ENCODE measurements at places on chromosomes 6 and 20.

DNA sequence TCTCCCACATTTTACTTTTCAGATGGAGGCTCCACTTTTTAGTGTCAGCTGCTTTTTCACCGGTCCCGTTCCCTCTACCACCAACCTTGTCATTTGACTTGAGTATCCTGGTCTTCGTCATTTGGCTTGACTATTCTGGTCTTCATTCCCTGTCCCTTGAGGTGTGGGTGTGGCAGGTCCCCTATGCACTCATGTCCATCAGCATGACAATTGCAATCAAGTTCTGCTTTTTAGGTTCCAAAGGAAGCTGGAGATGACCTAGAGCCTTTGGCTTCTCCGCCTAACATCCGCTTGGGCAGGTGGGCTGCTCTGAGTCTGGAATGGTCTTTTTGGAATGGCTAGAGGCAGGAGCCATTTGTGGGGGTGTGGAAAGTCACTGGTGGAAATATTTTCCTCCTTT lies 99.8 kb upstream of the MLN start:
- no peak for DNase-seq

DNA sequence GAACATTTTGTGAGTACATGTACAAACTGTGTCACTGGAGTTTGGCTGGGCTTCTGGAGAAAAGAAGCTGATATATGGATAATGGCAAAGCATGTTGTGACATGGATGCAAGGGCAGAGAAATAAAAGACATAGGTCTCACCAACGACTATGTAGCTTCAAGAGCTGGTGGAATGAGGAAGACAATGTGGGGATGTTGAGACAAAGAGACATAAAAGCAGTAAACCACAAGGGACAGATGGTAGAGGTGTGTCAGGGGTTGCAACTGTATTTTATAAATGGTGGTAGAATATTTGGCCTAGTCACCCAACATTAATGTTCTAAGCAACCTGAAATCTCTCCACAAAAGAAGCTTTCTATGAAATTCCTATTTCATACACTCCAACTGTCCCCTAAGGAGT lies 199.0 kb downstream of the KCNQ5 start:
- no peak for DNase-seq

GRCh38 chr6:151721146-151721545 lies 86.3 kb upstream of the ESR1 start:
- DNase-seq: no peak

DNA sequence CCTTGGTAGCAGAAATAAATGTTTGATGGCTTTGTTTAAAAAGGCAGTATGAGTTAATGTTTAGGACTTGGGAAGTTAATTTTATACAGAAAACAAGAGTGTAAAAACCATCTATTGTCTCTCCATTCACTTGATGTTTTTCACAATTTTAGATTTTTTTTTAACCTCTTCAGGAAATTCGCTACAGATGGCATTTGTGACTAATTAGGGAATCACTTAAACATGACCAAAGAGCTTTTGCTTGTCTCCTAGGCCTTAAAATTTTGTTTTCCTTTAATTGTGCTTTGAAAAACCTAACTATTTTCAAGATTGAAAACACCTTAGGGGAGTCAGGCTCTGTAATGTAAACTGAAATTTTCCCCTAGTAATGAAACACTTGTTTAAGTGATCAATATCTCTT lies 17.3 kb downstream of the TULP4 start:
- DNase-seq: no peak

GRCh38 chr20:36573798-36574365 lies 485 bp downstream of the TGIF2 start:
- DNase-seq: no peak

GRCh38 chr6:27605401-27606342 lies 132.8 kb upstream of the ZNF184 start:
- peak; percentile 77 for DNase-seq

GRCh38 chr20:50144362-50144761 lies 9.2 kb downstream of the PEDS1 start:
- peak; percentile 99 for DNase-seq

GRCh38 chr6:12509060-12509459 lies 207.5 kb upstream of the PHACTR1 start:
- DNase-seq: no peak

- DNase-seq: no peak
Measured at GRCh38 chr20:38243709-38244020, 16.9 kb downstream of the KIAA1755 start.

DNA sequence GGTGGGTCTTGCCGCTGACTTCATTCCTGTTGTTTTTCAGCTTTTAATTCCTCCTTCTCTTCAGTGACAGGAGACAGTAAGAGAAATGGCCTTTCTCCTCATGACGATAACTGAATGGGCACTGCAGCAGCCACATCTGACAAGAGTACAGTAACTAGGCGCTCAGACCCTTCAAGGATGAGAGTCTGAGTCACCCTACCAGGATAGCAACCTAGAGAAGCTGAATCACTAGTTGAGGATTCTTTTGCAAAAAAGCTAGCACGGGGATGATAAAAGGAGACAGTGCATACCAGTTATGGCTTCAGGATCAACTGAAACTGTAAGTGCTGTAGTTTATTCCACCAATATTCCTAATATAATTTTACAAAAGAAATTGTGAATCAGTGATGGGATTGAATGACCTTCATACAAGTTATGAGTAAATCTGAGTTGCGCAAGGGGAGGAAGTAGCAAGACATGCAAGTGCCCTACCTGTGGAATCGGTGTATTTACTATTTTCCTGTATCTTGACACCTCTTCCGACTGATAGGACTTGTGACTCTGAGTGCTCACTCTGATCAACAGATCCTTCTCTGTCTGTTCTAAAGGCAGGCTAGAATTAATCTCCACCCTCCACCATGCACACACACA lies 161.8 kb upstream of the GRIK2 start:
- DNase-seq: no peak

GRCh38 chr6:38678178-38678760 lies 24.7 kb downstream of the GLO1 start:
- no peak for DNase-seq

DNA sequence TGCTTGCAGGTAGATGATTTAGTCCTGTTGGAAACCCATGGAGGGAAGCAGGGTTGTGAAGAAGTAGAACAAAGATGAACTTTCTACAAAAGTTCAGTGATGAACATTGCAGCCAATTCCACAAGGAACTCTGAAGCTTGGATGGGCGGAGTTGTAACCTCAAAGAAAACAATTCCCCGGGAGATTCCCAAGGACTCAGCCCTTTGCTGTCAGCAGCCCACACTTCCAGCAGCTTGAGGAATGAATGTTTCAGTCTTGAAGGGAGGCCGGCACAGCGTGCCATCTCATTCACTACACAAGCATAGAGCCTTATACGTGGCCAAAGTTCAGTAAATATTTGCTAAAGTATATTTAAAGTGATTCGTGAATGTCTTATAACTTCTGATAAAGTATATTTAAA lies 269.4 kb downstream of the NKAIN2 start:
- DNase-seq: peak; percentile 10

- no peak for DNase-seq
Measured at GRCh38 chr20:58142843-58143185, 85.6 kb downstream of the ANKRD60 start.

- peak; percentile 27 for DNase-seq
Measured at GRCh38 chr6:95576218-95576997, 927 bp upstream of the MANEA start.

- no peak for DNase-seq
Measured at GRCh38 chr6:124743420-124743819, 218.8 kb upstream of the RNF217 start.

DNA sequence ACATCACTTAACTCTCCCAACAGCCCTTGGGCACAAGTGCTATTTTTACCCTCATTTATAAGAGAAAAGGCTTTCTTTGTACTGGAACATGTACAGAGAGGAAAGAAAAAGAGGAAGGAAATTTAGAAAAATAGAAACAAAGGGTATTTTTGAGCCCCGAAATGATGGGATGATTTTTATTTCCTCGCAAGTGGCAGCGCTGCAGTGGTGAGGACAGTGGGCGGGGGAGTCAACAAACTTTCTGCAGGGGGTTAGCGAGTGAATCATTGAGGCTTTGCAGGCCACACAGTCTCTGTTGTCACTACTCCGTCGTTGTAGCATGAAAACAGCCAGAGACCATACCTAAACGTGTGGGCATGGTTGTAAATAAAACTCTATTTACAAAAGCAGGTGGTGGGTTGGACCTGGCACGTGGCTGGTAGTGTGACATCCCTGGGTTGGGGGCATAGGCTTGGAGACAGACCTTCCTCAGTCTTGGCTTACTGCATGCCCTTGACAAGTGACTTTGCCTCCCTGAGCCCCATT lies 25.5 kb upstream of the OCSTAMP start:
- DNase-seq: no peak

DNA sequence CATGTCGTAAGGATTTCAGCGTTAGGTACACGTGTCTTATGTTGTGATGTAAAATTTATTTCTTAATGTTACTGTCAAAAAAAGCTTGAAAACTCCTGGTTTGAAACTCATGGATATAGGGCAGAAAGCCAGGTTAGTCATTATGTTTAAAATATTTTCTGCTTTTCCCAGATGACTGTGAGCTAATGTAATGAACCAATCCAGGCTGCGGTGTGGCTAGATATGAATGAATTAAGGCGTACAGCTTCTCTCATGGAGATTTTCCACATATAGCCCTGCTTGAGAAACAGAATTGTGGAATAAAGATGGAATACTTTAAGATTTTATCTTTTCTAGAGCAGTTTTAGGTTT lies 80.3 kb upstream of the STMND1 start:
- peak; percentile 83 for DNase-seq

GRCh38 chr6:29938746-29939508 lies 3.4 kb upstream of the HLA-A start:
- DNase-seq: no peak

DNA sequence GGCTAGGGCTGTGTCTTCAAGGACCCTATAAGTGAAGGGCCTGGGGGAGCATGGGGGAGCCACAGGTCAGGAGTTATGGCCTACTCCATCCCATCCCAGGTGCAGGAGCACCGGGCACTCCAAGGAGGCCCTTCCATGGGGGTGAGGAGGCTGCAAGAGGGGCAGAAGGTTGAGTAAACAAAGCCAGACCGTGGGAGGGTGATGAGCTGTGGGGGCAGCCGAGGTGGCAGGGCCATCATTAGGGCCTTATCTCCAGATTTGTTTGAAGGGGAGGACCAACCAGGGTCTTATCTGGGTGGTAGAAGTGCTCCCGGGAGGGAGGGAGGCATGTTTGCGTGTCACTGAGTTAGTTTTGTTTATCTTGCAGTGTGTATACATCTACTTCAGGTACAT lies 2.1 kb upstream of the FAM83C start:
- no peak for DNase-seq

DNA sequence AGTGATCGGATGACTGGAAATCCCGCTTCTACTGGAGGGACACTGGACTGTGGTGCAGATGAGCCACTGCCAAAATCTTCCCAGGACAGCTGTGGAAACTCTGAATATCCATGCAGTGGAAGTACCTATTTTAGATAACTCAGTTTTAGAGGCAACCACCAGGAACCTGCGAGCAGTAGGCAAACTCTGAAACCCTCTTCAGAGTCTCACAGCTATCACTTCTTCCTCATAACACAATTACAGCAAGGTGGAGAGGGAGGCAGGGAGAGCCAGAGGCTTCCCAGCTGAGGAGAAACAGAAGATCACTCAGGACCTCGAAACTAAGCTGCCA lies 322.8 kb upstream of the NT5E start:
- no peak for DNase-seq

DNA sequence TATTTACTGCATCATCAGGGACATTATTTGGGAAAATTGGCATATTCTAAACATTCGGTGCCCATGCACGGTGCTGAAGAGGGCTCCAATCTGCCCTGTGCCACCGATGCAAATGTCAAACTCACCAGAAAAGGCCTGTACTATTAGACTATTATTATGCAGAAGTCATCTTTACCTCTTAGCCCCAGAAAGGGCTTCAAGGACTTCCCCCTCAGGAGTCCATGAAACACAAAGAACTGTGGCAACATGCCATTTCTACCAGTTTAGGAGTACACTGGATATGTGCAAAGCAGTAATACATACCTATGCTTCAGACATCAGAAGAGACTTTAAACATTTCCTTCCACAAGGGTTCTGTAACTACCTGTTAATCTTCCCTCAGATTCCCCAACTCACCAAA lies 8.6 kb downstream of the DIDO1 start:
- DNase-seq: no peak

DNA sequence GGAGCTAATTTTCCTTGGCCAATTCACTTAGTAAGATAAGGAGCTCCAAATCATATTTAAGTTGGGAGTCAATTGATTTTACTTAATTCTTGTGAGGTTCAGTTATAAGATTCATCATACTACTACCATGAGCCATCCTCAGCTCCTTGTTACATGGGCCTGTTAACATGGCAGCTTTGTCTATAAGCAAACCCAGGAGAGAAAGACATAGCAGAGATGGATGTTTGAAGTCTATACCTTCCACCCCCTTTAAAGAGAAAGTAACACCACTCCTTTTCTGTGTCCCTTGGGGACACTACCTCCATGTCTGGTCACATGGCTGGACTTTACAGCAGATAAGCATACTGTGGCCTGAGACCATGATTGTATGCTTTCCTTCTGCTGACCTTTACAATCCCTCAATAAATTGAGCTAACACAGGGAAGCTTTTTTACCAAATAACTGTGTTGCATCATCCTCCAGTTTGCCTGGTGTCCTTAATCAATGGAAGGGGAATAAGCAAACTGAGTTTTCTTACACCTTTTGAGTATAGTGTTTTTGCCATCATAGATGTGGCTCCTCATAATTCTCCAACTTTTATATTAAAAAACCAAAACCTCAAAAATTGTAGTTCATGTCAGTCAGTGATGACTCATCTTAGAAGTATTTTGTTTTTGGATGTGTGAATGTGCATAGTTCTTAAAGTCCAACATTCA lies 9.8 kb upstream of the ZNFX1 start:
- DNase-seq: peak; percentile 75

GRCh38 chr6:14505401-14505800 lies 387.8 kb downstream of the CD83 start:
- DNase-seq: no peak

GRCh38 chr6:24458941-24459340 lies 30.4 kb downstream of the GPLD1 start:
- no peak for DNase-seq

DNA sequence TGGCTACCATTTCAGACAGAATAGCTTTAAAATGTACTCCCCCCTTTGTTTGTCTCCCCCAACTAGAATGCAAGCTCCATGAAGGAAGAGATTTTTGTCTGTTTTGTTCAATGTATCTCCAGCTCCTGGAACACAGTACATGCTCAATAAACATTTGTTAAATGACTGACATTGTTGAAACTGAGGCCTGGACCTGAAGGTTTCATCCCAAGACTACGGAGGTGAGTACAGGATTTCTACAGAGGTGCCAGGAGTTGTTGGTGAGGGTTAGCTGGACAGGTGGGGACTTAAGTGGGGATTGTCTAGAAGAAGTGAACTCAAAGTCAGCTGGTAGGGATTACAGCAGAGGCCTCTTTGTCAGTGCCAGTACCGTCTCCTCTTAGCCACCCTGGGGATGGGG lies 19.4 kb downstream of the VEGFA start:
- DNase-seq: no peak

DNA sequence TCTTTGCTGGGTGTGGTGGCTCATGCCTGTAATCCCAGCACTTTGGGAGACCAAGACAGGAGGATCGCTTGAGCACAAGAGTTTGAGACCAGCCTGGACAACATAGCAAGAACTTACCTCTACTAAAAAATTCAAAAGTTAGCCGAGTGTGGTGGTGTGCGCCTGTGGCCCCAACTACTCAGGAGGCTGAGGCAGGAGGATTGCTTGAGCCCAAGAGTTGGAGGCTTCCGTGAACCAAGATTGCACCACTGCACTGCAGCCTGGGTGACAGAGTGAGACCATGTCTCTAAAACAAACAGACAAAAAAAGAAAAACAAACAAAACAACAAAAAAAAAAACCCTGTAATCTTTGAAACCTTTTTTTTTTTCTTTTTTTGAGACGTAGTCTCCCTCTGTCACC lies 67.5 kb downstream of the CAP2 start:
- no peak for DNase-seq

- DNase-seq: no peak
Measured at GRCh38 chr6:68726337-68726736, 91.3 kb downstream of the ADGRB3 start.

Data from fibroblast of pulmonary artery (primary cell).